ENCODE measurements at places on chromosomes 7 and 10. TPM values are rescaled to one million over a fixed set of nuclear protein-coding genes. Genes with fewer than 3 reads are reported as not detected.
A peak's percentile ranks its signal among the peaks of the same experiment; 100 is the strongest.

DNA sequence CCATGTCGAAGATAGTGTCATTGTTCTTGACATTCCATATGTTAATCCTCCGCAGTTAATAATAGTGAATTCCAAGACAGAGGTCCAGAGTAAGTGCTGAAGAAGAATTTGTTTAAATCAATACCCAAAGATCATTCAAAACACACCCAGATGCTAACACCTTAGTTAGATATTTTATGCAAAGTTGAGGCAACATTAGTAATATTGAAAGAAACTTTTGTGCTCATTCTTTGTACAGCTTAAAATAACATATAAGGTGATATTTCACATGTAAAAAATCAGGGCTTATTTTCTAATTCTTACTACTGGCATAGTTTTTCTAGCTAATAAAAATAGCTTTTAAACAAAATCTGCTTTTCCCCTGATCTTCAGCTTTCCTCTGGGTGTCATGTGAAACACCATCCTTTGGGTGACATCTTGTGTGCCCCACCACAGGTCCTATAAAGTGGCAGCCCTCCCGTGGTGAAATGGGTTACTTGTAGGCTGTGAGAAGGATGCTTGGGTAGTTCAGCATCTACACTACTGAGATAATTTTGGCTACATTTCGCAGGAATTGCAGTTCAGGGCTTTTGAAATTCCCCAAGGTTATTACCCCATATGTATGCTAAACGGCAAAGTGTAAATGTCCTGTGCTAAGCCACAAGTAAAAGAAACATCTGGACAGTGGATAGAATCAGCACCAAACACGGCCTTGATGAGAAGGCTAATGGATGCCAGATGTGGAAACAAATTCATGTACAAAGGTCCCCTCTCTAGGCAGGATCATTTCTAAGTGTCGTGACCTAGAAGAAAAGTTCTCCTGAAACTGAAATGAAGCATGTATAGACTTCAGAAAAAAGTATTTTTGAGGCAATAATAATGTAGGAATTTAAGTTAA lies 105.4 kb downstream of the GRM3 start:
- H3K4me1 ChIP-seq = no peaks in the 10 kb centered on the region
- DNase-seq = no peak
- H3K4me3 ChIP-seq = no peak overlapping the region
- no peak overlapping the region for H3K27ac ChIP-seq

- H3K27me3 ChIP-seq = peaks cover under 1% of the 10 kb centered on the region
- no peaks in the 10 kb centered on the region for H3K4me1 ChIP-seq
- H3K27ac ChIP-seq = no peak overlapping the region
- H3K36me3 ChIP-seq = no peaks in the 10 kb centered on the region
- H3K4me3 ChIP-seq = no peak overlapping the region
Observed at GRCh38 chr10:33325929-33326328, 8.5 kb downstream of the NRP1 start.

GRCh38 chr7:92799446-92800211 lies 36.7 kb downstream of the CDK6 start:
- H3K27ac ChIP-seq = no peak overlapping the region
- no peaks in the 10 kb centered on the region for H3K36me3 ChIP-seq
- H3K4me3 ChIP-seq = no peak overlapping the region
- DNase-seq = no peak
- peaks cover 21% of the 10 kb centered on the region for H3K4me1 ChIP-seq
- H3K27me3 ChIP-seq = no peaks in the 10 kb centered on the region

DNA sequence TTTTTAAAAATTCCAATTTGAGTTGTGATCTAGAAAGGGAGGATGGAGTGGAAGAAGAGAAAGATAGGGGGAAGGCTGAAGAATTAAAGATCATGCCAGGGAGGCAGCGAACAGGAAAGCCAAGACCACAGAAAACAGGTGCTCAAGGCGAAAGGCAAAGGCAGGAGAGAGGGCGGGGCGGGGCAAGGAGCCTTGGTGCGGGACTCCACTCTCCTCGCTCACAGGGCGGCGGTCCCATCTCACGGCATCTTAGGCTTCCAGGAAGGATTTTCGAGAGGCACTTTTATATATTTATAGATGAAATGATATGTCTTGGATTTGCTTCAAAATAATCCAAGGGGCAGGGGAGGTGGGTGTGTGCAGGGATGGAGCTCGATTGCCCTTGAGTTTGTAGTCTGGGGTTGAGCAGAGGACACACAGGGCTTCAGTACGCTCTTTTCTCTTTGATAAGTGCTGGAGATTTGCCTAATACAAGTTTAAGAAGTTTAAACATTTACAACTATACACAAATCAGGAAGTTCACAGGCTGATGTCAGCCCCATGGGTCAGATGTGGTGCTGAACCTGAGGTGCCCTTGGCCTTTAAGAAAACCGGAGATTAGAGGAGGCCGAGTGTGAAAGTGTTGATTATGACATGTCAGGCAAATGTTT lies 161.1 kb downstream of the PRKAG2 start:
- no peak overlapping the region for H3K4me3 ChIP-seq
- H3K27ac ChIP-seq = no peak overlapping the region
- no peak for DNase-seq
- H3K4me1 ChIP-seq = no peaks in the 10 kb centered on the region

- H3K27me3 ChIP-seq = no peaks in the 10 kb centered on the region
- DNase-seq = no peak
- H3K4me1 ChIP-seq = no peaks in the 10 kb centered on the region
- H3K4me3 ChIP-seq = no peak overlapping the region
- H3K27ac ChIP-seq = no peak overlapping the region
- no peaks in the 10 kb centered on the region for H3K36me3 ChIP-seq
Observed at GRCh38 chr7:43328785-43329380, 216.4 kb downstream of the HECW1 start.

DNA sequence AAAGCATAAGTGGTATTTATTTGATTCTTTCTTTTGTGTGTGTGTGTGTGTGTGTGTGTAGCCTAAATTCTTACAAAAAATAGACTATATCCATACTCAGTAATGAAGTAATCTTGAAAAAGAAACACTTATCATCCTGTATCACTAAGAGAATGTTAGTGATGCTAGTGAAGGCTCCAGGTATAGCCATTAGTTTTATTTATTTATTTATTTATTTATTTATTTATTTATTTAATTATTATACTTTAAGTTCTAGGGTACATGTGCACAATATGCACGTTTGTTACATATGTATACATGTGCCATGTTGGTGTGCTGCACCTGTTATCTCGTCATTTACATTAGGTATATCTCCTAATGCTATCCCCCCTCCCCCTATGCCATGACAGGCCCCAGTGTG lies 436.0 kb downstream of the HTR7 start:
- no peak for DNase-seq
- no peaks in the 10 kb centered on the region for H3K36me3 ChIP-seq
- H3K4me3 ChIP-seq = no peak overlapping the region
- no peaks in the 10 kb centered on the region for H3K27me3 ChIP-seq
- H3K27ac ChIP-seq = no peak overlapping the region

GRCh38 chr10:70441161-70441894 lies at the start of gene NODAL:
Gene NODAL (minus strand): TSS chr10:70441681. CDS start chr10:70441667, 14 bp downstream.
- peak; percentile 15 for DNase-seq
- peak within 1 kb of the TSS; percentile 35 for H3K4me3 ChIP-seq
- no peaks in the 10 kb centered on the region for H3K36me3 ChIP-seq
- H3K4me1 ChIP-seq = peaks cover 18% of the 10 kb centered on the region

The TMEM140 gene
- total RNA-seq = 31.3 TPM

The UCMA gene
- not detected for total RNA-seq

The NME8 gene
- total RNA-seq = not detected

The FAM25A gene
- not detected for total RNA-seq

The FRMPD2 gene
- not detected for total RNA-seq

All from CD4-positive, alpha-beta memory T cell (primary cell).